ENCODE measurements at places on chromosomes 12 and 14.

- DNase-seq = no peak
Observed at GRCh38 chr12:106782619-106783018, 8.1 kb downstream of the RIC8B start.

DNA sequence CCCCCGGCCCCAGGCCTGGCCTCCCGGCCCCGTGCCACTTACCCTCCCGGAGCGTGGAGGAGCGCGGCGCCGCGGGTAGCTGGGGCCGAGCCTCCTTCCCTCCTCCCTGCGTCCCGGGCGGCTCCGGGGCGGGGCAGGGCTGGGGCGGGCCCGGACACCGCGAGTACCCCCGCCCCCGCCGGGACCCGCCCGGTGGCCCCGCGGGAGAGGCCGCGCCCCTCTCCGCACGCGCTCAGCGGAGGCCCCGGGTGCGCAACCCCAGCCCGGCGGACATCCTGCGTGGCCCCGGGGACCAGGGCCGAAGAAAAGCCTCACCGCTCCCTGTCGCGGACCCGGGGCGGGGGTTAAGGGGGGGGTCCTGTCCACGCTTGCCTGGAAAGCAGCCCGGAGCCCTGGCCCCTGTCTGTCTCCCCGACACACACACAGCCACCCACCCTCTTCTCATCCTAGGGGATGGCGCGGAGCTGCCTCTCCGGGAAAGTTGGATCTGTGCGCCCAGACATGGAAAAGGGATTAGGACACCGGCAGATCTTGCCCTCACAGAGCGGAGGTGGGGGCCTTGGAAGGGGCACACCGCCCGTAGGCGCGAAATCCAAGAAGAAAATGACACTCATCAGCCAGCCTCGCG is at the start of gene SYNE3:
Gene SYNE3 (minus strand): TSS at position 97 of the 628 bp plus-strand sequence. CDS start 40,829 bp downstream, outside the sequence.
- no peak for DNase-seq

DNA sequence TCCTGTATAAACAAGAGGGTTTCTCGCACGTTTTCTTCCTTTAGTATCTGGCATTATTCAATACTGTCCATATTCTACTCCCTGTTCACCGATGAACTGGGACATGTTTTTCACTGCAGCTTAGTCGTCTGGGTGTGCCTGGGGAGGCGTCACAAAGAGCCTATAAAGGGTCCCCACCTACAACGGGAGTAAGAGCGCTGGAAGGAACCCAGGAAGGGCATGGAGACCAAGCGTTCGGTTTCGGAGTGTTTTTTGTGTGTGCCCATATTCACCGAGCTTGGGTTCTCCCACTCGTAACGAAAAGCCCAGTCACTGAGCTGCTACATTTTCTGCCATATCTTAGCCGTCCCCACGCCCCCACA is 592 bp upstream of the USP15 start:
- DNase-seq = no peak

GRCh38 chr12:57237596-57237931 is 8.1 kb downstream of the SHMT2 start:
- DNase-seq = peak; percentile 66

- DNase-seq = no peak
Observed at GRCh38 chr12:28865776-28866175, 283.3 kb upstream of the FAR2 start.

GRCh38 chr12:44436756-44437155 is 439.4 kb downstream of the NELL2 start:
- no peak for DNase-seq

DNA sequence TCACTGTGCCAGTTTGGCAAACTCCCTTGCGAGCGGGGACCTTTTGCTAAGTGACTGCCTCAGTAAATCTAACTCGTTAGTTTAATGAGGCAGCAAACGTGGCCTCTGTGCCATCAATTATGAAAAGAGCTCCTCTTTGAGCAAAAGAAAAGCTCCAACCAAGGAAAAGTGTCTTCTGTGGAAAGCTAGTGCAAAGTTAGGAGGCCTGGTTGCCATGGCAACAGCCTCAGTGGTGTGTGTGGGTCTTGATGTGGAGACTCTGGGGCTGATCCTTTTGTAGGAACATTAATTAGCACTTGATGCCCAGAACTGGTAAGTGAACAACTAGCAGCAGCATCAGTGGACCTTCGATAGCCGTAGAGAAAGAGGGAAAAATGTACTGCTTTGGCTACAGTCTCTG is 145.7 kb downstream of the CHST11 start:
- DNase-seq = no peak

DNA sequence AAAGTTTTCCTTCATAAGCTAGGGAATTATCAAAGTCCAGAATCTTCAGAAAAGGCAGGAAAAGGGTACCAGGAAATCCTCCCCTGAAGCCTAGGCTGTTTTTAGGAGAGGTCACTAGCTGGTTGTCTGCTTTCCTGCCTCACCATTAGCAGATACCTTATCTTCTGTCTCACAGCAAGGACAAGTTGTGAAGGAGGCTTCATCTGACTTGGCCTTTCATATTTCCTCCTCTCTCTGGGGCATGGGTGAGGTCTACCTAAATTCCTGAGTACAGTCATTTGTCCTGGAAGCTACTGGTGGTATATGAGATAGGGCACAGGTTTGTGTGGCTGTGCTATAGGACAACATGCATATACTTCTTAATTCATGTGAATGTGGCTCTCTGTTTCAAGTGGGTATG is 2.3 kb downstream of the FOXJ2 start:
- no peak for DNase-seq

- DNase-seq = no peak
Observed at GRCh38 chr12:27754795-27755194, 25.2 kb upstream of the KLHL42 start.

DNA sequence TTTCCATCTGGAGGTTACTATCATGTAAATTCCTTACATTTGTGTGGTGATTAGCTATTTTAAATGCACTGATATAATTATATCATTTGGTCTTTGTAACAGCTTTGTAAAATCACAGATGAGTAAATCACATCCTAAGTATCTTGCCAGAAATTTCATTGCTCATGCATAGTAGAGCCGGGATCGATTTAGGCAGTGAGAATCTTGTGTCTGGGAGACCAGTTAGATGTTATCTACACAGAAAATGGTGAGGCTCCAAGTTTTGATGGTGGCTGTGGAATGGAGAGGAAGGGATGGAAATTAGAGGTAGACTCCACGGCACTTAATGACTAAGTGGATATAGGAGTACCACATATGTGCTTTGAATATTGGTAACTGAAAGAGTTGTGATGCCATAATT is 156.3 kb downstream of the MSRB3 start:
- DNase-seq = no peak

DNA sequence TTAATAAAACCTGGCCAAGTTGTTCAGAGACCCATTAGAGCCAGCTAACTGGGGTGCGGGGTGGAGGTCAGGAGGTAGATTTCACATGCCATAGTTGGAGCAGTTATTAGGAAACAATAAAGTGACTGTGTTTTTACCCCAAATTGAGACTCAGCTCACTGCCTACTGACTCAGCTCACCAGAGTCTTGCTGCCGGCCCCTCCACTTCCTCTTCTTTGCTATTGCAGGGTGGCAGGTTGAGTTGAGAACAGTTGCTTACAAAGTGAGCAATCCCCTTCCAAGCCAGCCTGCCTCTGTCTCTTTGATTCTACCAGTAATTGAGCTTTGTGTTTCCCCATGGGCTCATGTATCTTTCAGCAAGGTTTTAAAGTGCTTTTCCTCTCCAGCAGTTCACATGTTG is 12.9 kb downstream of the ST8SIA1 start:
- no peak for DNase-seq

DNA sequence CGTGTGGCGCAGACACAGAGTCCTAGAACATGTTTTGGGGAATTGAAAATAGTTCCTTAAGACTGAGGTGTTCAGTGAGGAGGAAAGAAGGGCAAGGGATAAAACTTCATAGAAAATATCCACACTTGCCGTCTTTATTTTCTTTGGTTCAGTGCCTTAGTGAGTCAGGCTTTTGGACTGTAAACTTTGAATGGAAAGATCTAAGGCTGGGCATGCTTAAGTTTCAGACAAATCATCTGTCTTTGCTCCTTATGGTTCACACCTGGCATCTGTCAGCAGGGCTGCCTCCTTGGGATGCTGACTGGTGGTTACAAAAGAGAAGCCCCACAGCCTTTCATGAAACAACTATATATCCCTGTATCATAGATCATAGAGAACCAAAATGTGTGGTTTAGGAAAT is 136.3 kb upstream of the PRICKLE1 start:
- no peak for DNase-seq

DNA sequence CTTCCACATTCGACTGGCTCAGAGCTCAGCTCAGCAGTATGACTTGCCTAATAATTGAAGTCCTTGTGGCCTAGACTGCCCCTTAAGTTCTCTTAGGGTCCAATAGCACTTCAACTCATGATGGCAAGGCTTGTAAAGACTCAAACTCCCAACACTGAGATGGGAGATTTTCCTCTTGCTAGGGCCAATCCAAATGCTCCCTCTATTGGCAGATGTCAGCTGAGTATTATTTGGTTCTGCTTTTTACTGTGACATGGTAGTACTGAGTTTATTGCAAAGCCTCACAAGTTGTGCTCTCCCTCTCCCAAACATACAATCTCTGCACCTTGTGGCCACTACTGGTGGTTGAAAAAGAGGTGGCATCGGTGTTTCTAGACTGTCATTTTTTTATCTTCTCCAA is 164.2 kb downstream of the ALG10 start:
- DNase-seq = no peak

GRCh38 chr14:92203116-92203515 is 81.3 kb downstream of the CPSF2 start:
- DNase-seq = no peak

DNA sequence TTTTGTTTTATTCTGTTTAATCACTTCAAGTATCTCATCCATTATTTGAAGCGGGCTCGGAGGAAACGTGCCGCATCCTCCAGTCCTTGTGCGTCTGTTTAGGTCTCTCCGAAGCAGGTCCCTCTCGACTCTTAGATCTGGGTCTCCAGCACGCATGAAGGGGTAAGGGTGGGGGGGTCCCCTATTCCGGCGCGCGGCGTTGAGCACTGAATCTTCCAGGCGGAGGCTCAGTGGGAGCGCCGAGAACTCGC is 311 bp upstream of the LGR5 start:
- no peak for DNase-seq

DNA sequence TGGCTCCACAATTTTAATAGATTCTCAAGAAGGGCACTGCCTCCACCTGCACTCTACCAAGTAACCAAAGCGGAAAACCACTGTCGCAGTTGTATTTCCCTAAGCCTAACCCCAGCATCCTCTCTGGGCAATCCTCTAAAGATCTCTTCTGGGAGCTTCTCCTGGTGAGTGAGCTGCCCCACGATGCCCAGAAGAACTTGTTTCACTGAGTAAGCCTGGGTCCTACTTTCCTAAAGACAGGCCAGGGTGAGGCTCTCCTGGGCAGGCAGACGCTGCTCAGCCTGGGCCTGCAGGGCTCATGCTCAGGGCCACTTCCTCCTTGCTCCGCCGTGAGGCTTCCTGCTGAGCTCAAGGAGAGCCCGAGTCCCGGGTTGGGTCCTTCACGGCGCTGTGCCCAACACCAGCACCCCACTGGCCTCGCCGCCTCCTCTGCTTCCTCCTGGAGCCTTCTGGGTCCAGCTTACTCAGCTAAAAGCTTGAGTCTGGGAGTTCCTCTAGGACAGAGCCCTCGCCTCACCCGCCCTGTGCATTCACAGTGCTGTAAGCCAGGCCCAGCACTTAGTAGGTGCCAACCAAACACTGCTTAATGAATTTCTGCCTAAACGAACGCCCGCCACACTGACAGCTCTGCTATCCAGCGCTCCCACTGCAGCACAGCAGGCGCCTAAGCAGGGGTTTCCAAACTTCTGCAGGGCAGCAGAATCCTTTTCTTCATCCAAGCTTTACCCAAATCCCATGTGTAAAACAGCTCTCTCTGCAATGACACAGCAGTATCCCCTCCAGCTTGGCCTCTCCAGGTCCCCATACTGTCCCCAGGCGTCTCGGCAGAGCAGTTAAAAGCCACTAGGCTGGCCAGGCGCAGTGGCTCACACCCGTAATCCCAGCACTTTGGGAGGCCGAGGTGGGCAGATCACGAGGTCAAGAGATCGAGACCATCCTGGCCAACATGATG is 5.7 kb downstream of the RAB35 start:
- DNase-seq = no peak

GRCh38 chr12:8697120-8697475 is 693 bp upstream of the RIMKLB start:
- peak; percentile 55 for DNase-seq

- no peak for DNase-seq
Observed at GRCh38 chr12:120940799-120941198, 36.6 kb upstream of the SPPL3 start.

DNA sequence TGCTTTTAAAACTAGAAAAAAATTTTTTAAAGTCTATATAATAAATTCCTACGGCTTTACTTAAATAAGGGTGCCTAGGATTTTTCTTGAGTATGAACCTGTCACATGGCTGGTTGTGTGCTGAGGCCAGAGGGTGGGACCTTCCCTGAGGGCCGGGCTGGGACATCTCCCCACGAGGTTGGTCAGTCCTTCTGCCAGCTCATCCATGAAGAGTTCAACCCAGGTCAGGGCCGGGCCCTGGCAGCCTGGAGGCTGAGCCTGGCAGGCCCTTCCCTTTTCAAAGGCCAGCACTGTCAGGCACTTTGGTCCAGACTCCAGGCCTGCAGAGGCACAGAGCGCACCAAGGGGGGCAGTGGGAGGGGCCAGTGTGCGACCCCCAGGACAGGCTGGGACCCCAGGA is 31.7 kb downstream of the TNFAIP2 start:
- no peak for DNase-seq

- no peak for DNase-seq
Observed at GRCh38 chr12:34348836-34349672, 326.8 kb downstream of the ALG10 start.

GRCh38 chr12:105744371-105745058 is 394.2 kb downstream of the NUAK1 start:
- DNase-seq = no peak

GRCh38 chr12:69513297-69513696 is 43.1 kb downstream of the FRS2 start:
- no peak for DNase-seq

DNA sequence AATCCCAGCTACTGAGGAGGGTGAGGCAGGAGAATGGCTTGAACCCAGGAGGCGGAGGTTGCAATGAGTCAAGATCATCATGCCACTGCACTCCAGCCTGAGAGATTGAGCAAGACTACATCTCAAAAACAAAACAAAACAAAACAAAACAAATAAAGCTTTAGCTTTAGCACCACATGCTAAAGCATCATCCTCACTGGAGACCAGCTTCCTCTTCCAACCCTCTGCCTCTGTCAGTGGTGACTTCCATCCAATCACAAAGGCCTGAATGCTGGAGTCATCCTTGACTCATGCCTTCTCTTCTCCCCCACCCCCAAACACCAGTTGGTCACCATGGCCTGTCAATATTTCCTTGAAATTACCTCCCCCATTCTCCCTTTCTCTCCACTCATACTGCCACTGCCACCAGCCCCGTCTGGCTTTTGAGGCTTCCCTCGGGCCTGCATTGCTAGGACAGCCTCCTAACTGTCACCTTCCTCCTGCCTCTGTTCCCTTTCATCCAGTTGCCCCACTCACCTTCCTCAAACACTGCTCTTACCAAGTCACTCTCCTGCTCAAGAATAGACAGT is 1.4 kb downstream of the ZNF385A start:
- no peak for DNase-seq

GRCh38 chr14:50025776-50026175 is 90.6 kb downstream of the VCPKMT start:
- DNase-seq = no peak

Measured in NCI-H187 (cell line).